ENCODE measurements at places on chromosomes 5 and 9.

DNA sequence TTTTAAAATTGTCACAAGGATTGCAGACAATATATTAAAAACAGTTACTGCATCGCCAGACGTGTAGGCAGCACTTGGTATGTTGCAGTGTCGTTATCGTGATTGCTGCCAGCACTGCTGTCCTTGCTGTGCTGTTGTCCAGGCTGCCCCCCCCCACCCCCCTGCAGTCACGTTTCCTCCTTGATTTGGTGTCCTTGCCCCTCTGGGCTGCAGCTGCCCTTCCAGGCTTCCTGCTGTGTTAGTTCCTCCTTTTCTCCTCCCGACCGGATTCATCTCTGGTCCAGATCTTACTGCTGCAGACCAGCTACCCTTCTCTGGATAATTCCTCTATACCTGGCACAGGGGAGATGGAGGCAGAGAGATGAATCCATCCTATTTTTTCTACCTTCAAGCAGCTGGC lies 298.9 kb downstream of the TRIM32 start:
- DNase-seq: no peak

DNA sequence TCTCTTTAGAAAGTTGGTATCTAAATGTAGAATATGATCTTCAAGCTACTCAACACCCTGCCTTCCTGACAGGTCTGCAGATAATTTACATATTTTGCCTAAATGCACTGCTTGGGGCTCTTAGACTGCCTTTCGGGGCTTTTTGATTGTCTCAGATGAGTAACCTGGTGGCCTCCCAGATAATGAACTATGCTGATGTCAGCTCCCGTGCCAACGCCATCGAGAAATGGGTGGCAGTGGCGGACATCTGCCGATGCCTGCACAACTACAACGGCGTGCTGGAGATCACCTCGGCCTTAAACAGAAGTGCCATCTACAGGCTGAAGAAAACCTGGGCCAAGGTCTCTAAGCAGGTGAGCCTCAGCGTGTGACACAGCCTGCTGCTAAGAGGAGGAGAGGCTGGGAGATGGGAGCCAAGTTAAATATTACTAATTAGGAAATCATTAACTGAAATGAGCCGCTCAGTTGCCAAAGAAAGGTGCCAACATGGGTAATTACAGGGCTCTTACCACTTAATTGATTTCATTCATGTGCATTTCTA lies 20.8 kb upstream of the CKMT2 start:
- peak; percentile 41 for DNase-seq

GRCh38 chr9:5447337-5447736 lies 3.0 kb upstream of the CD274 start:
- DNase-seq: no peak

- DNase-seq: peak; percentile 51
Measured at GRCh38 chr9:123339666-123340510, 16.1 kb upstream of the CRB2 start.

DNA sequence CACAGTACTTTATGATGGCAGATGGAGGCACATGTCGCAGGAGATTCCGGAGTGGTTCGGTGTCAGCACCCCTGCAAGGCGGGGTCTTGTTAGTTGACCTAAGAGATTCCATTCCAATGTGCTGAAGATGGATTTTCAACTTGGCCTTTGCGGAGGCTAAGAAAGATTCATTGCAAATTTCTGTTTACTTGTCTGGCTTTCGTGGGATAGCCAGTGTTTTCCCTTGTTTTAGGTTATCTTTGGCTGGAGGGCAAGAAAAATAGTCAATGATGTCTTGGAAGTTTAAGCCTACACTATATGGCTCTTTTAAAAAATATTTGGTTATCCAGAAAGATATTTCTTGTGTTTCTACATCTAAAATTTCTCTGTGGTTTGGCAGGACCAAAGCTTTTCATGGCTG lies 123.6 kb upstream of the PTCH1 start:
- DNase-seq: no peak

DNA sequence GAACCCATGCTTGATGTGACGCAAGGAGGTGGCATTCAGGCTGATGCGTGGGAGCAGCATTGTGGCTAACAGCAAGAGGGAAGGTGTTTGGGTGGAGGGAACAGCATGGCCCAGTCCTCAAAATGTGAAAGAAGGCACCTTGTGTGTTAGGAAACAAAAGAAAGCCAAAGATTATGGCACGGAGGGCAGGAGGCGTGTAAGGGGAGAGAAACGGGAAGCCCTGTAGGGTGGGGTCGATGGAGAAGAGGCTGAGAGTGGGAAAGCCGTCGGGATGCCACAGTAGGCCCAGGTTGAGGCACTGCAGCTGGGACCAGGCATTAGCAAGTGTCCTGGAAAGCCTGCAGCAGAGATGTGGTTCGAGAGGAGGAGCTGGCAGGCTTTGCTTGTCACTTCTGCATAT lies 241.1 kb downstream of the GADD45G start:
- no peak for DNase-seq

DNA sequence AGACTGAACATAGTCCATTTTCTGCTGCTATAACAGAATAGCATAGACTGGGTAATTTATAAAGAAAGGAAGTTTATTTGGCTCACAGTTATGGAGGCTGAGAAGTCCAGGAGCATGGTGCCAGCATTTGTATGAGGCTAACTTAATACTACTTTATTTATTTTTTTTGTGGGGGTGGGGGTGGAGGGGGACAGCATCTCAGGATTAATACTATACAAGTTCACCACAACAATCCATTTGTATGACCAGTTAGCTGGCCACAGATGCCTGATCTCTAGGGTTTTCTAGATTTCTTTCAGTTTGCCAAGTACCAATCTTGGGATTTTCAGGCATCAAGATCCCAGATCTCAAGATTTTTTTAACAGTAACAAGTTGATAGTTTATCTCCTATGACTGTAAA lies 20.3 kb downstream of the ANGPTL2 start:
- DNase-seq: no peak

DNA sequence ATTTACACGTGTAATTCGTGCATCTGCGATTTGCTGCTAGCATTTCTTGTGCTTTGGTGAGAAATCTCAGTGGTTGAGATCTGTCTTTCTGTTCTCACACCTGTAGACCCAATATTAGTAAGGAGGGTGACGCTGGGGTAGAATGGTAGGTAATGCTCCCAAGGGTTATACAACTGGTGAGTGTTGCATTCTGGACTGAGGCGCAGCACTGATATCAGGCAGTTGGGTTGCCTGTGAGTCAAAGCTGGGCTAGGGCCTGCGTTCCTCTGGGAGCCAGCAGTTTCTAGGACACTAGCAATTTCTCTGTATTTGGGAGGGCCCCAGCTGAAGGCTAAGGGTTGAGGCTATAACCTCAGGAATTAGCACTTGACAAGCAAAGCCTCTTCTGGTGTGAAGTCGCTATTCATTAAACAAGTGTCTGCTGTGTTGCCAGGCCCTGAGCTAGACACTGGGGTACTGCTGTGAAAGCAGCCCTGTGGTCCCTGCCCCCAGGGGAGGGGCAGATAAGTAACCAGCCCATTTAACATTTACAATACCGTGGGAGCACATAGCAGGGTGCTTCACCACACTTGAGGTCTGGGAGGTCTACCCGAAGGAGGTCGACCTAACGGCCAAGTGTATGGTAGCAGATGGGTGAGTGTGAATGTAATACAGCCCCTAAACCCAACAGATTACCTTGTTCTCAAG lies 28.7 kb downstream of the LARP1 start:
- DNase-seq: no peak

GRCh38 chr5:40437452-40437861 lies 242.3 kb upstream of the PTGER4 start:
- DNase-seq: no peak

DNA sequence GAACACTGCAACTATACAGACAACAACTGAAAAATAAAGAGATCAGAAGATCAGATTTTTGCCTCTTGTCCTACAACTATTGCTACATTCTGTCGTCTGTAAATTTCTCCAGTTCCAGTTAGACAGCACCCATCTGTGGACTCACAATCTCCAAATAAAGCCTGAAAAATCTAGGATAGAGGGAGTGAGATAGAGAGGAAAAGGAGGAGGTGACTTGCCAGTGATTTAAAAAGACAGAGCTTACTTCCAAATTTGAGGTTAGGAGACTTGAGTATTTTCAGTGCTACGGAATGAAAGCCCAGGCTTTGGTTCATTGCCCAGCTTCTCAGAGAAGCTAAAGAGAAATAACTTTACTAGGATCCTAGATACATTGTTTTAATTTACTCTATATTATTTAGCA lies 63.6 kb downstream of the PTCD2 start:
- no peak for DNase-seq

DNA sequence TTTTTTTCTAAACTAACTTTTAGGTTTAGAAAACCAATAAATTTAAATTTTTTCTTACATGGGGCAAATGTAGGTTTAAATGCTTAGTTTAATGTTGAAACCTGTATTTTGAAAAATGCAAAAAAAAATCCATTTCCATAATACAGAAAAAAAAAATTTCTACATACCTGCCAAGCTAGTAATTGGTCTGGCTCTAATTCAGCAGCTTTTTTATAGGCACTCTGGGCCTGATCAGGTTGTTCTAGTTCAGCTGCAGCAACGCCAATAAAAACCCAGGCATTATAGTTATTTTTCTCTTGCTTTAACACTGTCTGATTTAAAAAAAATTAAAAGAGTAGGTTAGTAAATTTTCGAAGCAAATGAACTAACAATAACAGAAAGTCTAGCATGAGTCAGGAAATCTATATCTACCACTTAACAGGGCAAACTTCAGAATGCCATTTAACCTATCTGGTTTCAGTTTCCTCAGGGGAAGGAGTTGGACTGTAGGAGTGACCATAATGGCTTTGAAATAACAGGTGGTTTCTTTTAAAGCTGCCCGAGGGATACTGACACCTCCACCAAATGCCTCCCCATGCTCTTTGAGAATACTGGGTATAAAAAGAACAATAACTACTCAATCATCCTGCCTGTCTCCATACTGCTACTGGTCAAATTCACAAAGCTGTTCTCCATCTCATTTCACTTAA lies 11.6 kb downstream of the SKIC3 start:
- no peak for DNase-seq

- no peak for DNase-seq
Measured at GRCh38 chr9:37566716-37567115, 9.5 kb downstream of the FBXO10 start.

DNA sequence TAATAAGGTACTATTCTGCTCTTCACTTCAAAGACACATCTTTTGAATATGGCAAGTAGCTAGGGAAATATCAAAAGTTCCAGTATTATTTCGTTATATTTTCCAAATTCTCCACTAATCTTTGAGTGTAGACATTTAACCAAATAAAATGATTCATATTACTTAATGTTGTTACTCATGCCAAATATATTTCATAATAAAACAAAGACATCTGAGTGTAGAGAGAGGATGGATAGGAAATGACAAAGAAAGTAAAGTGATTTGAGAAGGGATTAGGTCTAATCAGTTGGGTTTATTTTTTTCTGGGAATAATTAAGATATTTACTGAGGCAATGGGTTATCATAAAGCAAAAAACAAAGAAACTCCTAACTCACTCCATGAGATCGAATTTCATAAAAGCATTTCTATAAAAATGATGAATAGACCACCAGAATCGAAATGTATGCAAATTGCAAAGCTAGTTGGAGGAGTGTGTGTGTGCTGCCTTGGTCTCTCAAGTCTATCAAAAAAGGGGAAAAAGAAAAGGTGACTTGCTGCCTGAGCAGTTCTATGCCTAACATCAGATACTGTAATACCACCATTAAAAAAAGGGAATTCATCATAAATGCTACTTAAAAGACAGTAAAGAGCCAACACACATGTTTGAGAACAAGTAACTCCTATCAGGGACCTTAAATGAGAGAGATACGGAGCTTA lies 255.5 kb downstream of the PDE4D start:
- no peak for DNase-seq

- DNase-seq: peak; percentile 51
Measured at GRCh38 chr5:14399054-14399692, 182.4 kb upstream of the OTULINL start.

GRCh38 chr9:29974197-29974596 lies 2400.9 kb upstream of the C9orf72 start:
- no peak for DNase-seq

DNA sequence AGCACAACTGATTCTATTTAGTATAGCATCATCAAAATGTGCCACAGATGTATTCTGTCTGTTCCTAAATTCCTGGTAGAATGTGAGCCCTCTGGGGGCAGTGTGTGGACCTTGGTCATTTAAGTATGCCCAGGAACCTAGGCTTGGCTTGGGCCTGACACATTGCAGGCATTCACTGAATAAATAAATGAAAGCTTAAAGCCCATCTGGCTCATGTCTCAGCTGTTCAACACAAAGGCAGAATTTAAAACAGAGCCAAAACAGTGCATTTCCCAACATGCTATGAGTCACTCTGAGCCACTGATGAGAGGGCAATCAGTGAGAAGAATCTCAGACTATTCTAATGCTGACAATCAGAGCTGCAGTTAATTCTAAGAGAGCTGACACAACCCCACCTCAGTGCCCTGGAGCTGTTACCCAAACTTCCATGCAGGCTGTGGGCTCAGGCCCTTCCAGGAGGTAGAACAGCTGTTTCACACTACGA lies 8.1 kb downstream of the FAM193B start:
- DNase-seq: no peak

- no peak for DNase-seq
Measured at GRCh38 chr5:81827500-81827899, 76.6 kb upstream of the SSBP2 start.

GRCh38 chr5:138466125-138466899 lies 1.0 kb downstream of the EGR1 start:
- DNase-seq: no peak

DNA sequence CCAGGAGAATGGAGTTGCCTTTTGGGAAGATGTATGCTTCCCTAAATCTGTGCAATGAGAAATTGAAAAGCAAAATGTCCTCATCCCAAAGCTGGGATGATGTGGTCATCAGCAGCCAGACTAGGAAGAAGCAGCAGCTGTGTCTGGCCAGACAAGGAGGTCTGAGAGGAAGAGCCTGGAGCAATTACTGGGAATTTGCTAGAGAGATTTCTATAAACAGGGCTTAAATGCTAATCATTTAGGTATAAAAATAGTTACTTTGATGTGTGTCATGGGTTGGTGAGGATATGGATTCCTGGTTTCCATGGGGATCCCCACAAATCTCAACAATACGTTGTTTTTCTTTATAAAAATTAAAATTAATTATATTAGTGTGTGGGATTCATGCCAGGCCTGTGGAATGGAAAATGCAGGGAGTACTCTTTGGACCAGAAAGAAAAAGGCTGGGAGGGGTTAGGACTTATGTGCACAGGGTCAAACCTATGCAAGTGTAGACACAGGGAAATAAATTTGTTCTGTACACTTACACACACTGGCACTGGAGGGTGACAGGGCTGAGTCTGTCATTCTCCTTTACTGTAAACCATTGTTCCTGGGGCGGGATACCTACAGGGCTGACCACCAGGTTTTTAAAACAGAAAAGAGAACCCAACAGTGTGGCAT lies 58.7 kb upstream of the TRPC7 start:
- DNase-seq: no peak

GRCh38 chr9:128148509-128149000 lies 698 bp upstream of the LCN2 start:
- no peak for DNase-seq

GRCh38 chr5:22787807-22788206 lies 65.3 kb downstream of the CDH12 start:
- no peak for DNase-seq

GRCh38 chr9:120882935-120883607 lies 6.1 kb upstream of the PHF19 start:
- no peak for DNase-seq

- no peak for DNase-seq
Measured at GRCh38 chr5:38796742-38797108, 49.1 kb upstream of the OSMR start.

Measured in germinal center (tissue), 1 donor.